ENCODE measurements at places on chromosomes 13 and 19. TPM values are rescaled to one million over a fixed set of nuclear protein-coding genes. Genes with fewer than 3 reads are reported as not detected.

The MYO1F gene
- 0.28 TPM for total RNA-seq

The CATSPERD gene
- not detected for total RNA-seq

The STOML3 gene
- total RNA-seq = not detected

The ACP7 gene
- total RNA-seq = 0.23 TPM

The NPHS1 gene
- total RNA-seq = 0.77 TPM

The CAPN12 gene
- 5.2 TPM for total RNA-seq

The CEACAM16 gene
- total RNA-seq = not detected

The ZNF816 gene
- total RNA-seq = 0.07 TPM

The HAUS5 gene
- total RNA-seq = 15.4 TPM

The TPTE2 gene
- total RNA-seq = not detected

The ILF3 gene
- 194 TPM for total RNA-seq

The TPRX1 gene
- total RNA-seq = not detected

The SF3A2 gene
- 57.3 TPM for total RNA-seq

The LRRC8E gene
- 8.9 TPM for total RNA-seq

The KLK7 gene
- total RNA-seq = not detected

The SLC25A42 gene
- 0.43 TPM for total RNA-seq

The CYP4F2 gene
- not detected for total RNA-seq

The PLEKHJ1 gene
- total RNA-seq = 47.4 TPM

The NLRP11 gene
- total RNA-seq = not detected

The TNNT1 gene
- total RNA-seq = 141 TPM

The LGALS14 gene
- total RNA-seq = not detected

The SLAIN1 gene
- 1.0 TPM for total RNA-seq

The CEACAM8 gene
- not detected for total RNA-seq

The CYP2F1 gene
- not detected for total RNA-seq

The TEX29 gene
- total RNA-seq = 0.17 TPM

The METTL21C gene
- total RNA-seq = not detected

The LPAR2 gene
- 4.9 TPM for total RNA-seq

The TNFSF11 gene
- not detected for total RNA-seq

The KLK2 gene
- not detected for total RNA-seq

The DCT gene
- total RNA-seq = not detected

The PDX1 gene
- 0.07 TPM for total RNA-seq

The VASP gene
- 123 TPM for total RNA-seq

The PLIN5 gene
- total RNA-seq = 0.11 TPM

The NKPD1 gene
- 0.05 TPM for total RNA-seq

The CBY2 gene
- not detected for total RNA-seq

The DNAAF3 gene
- total RNA-seq = 6.4 TPM

The PGLYRP1 gene
- not detected for total RNA-seq

The ZNF14 gene
- 1.9 TPM for total RNA-seq
